ENCODE measurements at places on chromosomes 1 and 21.

- no peak for DNase-seq
These were observed 100.9 kb downstream of the PEX14 start for GRCh38 chr1:10575616-10576015.

GRCh38 chr1:18662286-18662639 lies 31.6 kb downstream of the PAX7 start:
- DNase-seq = no peak

DNA sequence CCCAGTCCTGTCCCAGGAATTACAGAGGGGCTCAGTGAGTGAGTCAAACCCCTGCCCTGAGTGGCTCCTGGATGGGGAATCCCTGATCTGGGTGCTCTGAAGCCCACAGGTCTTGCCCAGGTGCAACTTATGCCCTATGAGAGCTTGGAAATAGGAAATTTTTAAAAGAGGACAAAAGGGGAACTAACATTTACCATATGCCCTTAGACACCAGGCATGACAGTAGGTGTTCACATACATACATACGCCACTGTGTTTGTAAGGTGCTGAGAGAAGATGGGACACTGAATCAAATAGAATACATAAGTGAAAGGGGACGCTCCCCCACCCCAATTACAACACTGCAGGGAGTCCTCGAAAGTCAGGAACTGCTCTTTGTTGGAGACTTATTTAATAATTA lies 1.4 kb downstream of the CFAP45 start:
- DNase-seq = no peak

- DNase-seq = no peak
These were observed 18.2 kb downstream of the TSNAX start for GRCh38 chr1:231546693-231547092.

GRCh38 chr1:51048021-51048420 lies 54.0 kb upstream of the C1orf185 start:
- DNase-seq = no peak

- no peak for DNase-seq
These were observed 61.0 kb downstream of the WDR4 start for GRCh38 chr21:42818328-42818749.

DNA sequence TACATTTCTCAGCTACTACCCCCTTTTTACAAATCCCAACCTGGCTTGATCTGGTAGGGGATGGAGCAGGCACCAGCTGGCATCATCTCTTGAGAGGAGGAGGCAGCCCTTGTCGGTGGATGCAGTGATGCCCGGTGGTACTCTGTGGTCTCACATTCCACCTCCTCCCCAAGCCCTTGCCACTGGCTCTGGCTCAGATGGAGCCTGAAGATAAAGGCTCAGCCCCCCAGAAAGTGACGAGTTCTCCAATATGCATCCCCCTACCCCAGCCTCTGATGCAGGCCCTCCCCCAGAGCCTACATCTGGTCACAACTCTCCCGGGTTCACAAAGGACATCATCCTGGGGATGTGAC lies 3.8 kb upstream of the GOLT1A start:
- DNase-seq = no peak

DNA sequence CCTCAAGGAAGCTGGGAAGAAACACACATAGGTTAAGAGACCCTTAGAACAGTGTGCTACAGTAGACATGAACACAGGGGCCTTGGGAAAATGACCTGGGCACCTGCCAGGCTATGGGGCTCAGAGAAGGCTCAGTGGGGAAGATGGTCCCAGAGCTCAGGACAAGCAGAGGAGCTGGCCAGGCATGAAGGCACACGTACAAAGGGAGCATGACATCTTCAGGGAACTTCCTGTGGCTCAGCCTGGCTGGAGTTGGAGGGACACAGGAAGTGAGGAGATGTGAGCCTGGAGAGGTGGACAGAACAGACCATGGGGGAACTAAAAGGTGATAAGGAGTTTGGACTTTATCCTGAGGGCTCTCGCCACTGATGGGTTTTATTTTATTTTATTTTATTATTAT lies 3.8 kb upstream of the SLC50A1 start:
- no peak for DNase-seq

DNA sequence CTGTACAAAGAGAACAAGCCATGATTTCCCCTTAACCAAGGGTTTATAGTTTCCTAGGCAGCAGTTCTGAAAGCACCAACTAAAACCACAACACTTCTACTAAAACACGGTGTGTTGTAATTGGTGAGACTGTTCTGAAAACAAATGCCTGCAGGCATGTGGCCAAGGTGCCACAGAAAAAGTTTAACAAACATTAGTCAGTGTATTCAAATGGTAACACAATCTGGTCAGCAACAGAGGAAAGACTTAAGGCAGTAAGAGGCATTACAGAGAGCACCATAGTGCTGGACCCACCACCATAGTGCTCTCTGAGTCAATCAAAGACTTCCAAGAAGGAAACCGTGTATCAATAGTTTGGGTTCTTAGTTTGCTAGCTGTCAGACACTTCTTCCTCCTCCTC lies 16.7 kb downstream of the SNIP1 start:
- DNase-seq = no peak

- DNase-seq = no peak
These were observed 38.9 kb upstream of the MRPS6 start for GRCh38 chr21:34034369-34035014.

GRCh38 chr21:37784591-37785318 lies 131.5 kb downstream of the KCNJ6 start:
- DNase-seq = no peak

GRCh38 chr1:244383278-244383884 lies 68.3 kb downstream of the ADSS2 start:
- no peak for DNase-seq

- no peak for DNase-seq
These were observed 172.7 kb upstream of the NR5A2 start for GRCh38 chr1:199854686-199855321.

DNA sequence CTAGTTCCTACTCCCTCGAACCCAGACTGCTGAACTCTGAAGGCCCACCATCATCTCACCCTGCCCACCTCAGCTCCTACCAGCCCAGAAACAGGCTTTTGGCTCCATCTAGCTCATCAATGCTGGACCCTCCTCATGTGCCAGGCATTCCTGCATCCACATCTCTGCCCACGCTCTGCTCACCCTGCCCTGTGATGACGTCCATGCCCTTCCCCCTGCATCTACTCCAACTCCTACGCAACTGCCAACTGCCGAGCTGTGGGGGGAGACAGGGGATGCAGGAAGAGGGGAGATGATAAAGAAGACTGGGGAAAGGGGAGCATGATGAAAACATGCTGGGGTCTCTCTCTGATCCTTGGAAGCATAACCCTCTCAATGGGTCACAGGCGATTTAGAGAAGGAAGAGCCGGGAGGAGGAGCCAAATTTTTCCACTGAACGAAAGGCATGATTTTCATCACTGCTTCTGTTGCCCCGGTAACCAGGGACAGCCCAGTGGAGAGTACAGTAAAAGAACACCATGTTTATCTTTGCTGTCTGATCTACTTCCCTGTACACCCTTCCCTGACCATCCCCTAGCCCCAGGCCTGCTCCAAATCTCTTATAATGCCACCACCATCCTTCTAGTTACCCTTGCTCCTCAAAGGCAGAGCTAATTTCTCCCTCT lies 44.3 kb downstream of the CD34 start:
- DNase-seq = no peak

GRCh38 chr1:8133657-8134430 lies 107.7 kb upstream of the ERRFI1 start:
- no peak for DNase-seq

- no peak for DNase-seq
These were observed 18.2 kb downstream of the GRIK3 start for GRCh38 chr1:37016121-37016520.

GRCh38 chr1:170460414-170461155 lies 71.4 kb upstream of the GORAB start:
- no peak for DNase-seq

DNA sequence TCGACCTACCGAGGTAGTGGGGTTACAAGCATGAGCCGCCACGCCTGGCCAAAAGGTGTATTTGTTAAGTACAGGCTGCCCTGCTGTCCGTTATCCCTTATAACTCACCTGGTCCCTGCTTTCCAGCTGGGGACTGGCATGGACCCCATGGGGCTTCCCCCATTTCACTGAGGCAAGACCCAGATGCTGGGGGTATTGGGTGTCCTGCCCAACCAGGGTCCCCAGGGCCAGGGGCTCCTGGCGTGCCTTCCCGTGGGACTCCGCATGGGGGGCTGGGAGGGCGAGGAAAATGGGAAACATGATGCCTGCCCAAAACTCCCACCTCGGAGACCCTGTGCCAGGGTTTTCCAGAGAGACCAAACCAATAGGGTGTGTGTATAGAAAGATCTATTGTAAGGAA lies 64.4 kb downstream of the FAAP20 start:
- no peak for DNase-seq

DNA sequence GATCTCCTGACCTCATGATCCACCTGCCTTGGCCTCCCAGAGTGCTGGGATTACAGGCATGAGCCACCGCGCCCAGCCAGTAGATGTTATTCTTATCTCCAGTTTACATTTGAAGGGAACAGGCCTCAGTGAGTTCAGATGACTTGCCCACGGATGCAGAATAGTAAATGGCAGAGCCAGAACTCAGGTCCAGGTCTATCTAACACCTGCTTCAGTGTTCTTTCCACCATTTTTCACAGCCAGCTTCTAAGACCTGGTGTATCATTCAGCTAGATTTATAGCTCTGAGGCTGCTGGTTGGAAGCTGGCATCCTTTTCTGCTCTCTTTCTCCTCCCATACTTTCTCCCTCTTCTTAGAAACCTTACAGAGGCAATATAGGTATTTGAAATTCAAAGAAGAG lies 10.8 kb downstream of the FABP3 start:
- no peak for DNase-seq

DNA sequence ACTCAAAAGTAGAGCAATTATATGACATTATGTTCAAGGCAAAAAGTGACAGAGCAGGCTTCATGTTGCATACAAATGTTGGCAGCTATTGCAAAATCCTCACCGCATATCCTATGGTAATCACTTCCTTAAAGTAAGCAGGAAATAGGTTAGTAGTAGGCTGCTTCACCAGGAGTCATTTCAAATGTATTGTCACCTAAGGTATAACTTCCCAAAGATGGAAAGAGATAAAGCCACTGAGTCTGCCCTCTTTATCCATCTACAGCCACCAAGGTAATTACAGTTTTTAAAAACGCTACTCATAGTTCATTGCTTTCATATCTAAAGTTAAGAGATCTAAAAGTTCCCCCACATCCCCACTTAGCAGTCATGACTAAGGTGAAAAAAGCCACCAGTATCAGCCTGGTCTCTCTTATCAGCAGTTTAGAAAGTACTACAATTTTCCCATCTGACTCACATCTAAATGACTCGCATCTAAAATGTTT lies 31.6 kb upstream of the UBE2U start:
- DNase-seq = no peak

DNA sequence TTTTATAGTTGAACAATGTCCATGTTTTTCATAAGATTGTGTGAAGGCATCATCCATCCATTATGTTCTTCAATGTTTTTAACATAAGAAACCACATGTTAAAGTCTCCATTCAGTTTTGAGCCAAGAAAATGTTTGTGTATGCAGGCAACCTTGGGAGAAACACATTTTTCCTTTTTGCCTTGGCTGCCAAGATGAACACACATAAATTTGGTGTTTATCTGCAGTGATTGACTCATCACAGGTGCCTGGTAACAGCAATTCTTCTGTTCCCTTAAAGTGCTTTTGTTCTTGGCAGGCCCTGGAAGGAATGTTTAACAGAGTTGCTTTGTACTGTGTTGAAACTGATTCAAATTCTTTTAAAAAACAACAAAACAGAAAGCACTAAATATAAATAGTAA lies 709.9 kb upstream of the ADGRL4 start:
- no peak for DNase-seq

DNA sequence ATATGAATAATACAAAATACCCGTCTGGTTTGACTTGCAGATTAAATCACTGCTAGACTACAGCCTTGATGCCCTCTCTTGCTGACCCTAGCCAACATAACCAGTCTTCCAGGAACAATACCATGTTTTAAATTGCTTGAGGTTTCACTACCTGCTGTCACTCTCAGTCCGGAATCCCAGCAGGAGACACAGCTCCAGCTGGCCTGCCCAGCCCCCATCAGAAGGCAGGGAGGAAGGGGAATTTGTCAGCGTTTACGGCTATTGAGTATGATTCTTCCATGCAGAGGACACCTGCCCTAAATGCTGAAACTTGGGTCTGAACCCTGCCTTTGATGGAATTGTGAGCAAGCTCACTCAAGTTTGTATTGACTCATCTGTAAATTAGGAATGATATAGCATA lies 33.0 kb downstream of the ZNF496 start:
- DNase-seq = no peak

DNA sequence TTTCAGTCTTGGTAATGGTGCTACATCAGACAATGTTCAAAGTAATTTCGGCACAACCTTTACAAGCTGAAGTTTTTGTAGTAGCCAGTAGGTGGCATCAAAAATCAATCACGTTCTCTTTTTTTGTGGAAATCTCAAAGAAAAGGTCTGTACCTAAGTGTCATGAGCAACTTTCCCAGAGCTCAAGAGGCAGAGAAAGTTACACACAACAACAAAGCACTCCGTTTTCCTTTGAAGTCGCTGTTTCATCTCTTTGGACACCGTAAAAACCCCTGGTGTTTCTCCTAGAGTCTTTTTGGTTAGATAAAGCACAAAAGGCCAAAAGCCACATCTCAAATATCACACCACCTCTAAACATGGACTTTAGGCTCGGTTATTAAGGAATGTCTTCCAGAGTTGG lies 131.6 kb downstream of the LHX8 start:
- no peak for DNase-seq

- DNase-seq = no peak
These were observed 765.5 kb upstream of the PRMT6 start for GRCh38 chr1:106290805-106291501.

DNA sequence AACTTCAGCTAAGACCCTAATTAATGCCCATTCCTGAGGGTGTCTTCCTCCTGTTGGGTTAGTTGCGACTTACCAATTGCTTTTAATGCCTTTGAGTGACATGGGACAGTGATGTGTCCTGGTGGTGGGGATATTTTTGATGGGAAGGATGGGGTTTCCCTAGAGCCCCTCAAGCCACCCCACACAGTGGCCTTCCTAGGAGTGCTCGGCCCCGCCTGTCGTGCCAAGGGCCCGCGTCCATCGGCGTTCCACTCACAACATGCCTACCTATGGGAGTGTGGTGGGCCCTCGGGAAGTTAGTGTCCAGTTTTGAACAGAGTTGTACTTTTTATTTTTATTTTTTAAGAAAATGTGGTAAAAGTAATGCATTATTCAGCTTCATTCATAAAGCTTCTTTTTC lies 50.1 kb upstream of the TSPAN2 start:
- DNase-seq = no peak

All from stimulated activated CD8-positive, alpha-beta memory T cell treated with anti-CD3 and anti-CD28 coated beads, Interleukin-7, amount 100 ng/mL, for 48 hours (primary cell).